ENCODE measurements at places on chromosomes 6 and 20.

GRCh38 chr6:70396163-70396562 lies 17.1 kb upstream of the FAM135A start:
- no peak for DNase-seq

DNA sequence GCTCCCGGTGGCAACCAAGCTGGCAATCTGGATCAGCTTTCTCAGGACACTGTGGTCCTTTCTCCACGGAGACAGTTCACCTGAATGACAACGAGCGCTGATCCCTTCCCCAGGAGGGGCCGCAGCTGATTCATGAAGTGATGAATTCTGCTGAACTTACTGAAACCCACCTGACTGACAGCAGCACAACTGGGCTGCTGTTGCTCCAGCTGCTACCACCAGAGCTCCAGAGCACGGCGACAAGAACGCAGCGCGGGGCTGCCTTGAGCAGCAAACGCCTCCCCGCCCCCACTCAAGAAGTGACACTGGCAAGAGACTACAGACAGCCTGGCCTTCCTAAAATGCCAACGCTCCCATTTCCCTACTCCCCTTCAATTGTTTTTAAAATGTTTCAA lies 10.0 kb downstream of the PXDC1 start:
- no peak for DNase-seq

DNA sequence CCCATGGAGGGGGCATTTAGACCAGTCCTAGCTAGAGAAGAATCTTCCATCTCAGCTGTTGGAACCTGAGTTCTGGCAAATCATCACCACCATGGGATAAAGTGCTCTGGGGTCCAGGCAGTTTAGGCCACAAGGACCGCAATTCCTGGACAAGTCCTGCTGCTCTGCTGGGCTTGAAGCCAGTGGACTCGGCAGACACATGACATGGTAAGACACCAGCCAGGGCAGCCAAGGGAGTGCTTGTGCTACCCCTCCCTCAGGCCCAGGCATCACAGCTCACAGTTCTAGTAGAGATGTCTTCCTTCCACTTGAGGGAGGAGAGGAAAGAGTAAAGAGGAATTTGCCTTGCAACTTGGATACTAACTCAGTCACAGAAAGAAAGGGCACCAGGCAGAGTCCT lies 246.0 kb downstream of the EYA4 start:
- no peak for DNase-seq

- DNase-seq: peak; percentile 43
Measured at GRCh38 chr20:50588034-50588736, 78.0 kb downstream of the PTPN1 start.

GRCh38 chr6:143743301-143744166 lies 65.8 kb downstream of the PHACTR2 start:
- DNase-seq: no peak

- no peak for DNase-seq
Measured at GRCh38 chr6:138518054-138518453, 18.8 kb upstream of the NHSL1 start.

GRCh38 chr6:156359912-156360311 lies 417.3 kb upstream of the ARID1B start:
- no peak for DNase-seq

DNA sequence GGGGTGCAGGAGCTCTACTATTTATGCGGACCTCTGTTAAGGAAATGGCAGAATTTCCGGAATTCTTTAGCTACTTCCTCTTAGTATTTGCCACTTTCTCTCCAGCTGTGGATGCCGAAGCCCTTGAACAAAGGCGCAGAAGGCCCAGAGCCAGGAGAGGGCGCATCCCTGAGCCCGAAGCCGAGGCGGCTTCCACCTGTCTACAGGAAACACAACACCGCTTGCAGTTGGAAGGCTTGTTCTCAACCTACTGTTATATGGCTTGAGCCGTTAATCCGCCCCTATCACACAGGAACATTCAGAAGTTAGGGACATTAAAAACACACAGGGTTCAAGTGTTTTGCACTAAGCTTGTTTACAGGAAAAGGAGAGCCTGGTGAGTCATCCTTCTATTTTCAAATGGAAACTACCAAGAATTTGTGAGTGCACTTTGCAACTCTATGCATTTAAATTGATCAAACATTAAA lies 417.1 kb downstream of the BCKDHB start:
- DNase-seq: no peak

GRCh38 chr6:86087954-86088353 lies 445.3 kb upstream of the SYNCRIP start:
- no peak for DNase-seq

- DNase-seq: peak; percentile 98
Measured at GRCh38 chr6:134908906-134909516, 40.9 kb downstream of the ALDH8A1 start.

- DNase-seq: no peak
Measured at GRCh38 chr6:162404951-162405350, 322.6 kb downstream of the PRKN start.

DNA sequence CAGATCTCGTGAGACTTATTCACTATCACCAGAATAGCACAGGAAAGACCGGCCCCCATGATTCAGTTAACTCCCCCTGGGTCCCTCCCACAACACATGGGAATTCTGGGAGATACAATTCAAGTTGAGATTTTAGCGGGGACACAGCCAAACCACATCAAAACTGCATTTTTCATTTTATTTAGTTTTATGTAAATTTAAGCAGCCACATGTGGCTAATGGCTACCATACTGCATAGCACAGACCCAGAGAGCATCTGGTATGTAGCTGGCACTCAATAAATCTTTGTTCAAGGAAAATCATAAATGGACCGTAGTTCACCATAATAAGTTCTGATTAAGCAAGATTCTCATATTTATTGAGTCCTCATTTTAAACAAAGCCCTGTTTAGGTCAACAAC lies 15.3 kb downstream of the GFOD1 start:
- DNase-seq: no peak

DNA sequence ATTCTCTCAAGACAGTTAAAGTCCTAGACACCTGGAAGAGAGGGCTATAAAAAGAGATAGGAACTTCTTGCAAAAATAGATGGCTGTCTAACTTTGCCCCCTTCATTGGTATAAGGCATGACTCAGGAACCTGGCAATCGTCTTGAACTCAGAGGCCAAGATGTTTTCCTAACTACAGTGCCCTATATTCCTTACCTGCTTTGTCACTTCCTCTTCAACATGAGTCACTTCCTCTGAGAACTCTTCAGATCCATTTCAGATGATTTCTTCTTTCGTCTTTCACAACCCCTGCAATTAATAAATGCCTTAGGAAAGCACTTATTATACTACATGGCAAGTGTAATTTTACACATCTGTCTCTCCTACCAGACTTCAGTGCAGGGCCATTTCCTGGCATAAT lies 83.5 kb downstream of the HAO1 start:
- no peak for DNase-seq

DNA sequence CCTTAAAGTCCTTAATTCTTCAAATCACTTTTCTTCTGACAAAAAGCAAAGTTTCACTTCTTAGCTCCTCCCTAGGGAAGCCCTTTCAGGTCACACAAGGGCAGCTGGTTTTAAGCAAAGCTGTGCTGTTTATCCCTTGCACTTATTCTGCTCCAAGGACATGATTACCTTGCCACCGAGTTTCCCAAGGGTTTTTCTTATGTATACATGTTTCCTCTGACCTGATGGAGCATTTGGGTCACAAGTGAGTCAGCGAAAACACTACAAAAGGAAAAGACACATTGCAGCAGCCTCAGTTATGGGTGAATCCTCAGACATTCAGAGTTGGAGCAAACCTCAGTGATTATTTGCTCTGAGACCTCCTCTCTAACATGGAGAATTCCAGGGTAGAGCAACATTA lies 26.6 kb upstream of the ILRUN start:
- peak; percentile 47 for DNase-seq

DNA sequence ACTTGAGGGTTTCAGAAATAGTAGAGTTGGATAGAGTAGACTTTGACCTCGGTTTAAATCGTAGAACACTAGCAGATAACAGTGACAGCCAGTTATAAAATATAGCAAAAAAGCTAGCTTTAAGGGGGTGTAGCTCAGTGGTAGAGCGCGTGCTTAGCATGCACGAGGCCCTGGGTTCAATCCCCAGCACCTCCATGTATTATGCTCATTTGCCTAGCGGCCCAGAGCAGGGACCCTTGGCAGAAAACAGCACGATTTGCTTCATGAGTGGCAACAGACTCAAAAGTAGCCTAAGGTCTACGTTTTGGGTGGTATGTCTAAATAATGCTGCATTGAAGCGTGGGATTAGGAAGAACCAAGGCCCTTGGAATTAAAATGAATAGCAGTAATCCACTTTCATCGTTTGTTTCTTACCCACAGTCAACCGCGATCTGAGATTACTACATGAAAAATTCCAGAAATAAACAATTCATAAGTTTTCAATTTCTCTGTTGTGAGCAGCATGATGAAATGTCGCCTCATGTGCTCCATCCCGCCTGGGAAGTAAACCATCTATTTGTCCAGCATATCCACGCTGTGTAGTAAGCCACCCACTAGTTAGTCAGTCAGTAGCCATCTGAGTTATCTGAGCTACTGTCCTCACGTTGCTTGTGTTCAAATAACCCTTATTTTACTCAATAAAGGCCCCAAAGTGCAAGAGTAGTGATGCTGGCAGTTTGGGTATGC lies 184.9 kb downstream of the GPX5 start:
- DNase-seq: peak; percentile 73

DNA sequence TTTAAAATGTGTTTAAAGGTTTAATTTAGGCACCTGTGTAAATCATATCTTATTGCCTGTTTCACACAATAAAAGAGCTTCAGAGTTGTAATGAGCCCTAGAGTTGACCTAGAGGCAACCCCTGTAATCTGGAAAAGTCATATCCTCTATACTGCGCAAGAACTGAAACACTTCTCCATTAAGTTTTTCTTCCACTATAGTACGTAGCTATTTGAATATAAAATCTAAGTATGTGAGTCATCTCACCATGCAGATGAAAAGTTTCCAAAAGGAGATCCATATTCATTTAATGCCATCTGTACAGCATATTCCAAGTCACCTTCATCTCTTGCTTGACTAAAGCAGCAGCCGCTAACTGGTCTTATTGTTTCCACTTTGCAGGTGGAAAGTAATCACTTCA lies 26.0 kb upstream of the TAAR1 start:
- DNase-seq: no peak

DNA sequence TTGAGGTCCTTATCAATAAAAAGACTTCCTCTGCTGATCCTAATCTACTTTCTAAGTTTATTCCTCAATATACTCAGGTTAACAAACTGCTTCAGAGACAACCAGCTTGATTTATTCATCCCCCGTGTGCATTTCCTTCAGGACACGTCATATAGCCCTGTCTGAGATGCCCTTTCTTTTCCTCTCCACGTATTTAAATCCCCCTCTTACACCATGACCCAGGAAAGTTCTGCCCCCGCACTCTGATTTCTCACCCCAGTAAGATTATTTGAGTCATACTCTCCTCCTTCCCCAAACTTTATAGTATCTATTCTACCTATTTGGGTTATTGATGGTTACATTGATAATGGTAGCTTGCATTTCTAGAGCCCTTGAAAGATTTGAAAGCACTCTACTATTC lies 9.8 kb upstream of the CGA start:
- DNase-seq: no peak

GRCh38 chr20:59006167-59006863 lies 739 bp downstream of the CTSZ start:
- no peak for DNase-seq

DNA sequence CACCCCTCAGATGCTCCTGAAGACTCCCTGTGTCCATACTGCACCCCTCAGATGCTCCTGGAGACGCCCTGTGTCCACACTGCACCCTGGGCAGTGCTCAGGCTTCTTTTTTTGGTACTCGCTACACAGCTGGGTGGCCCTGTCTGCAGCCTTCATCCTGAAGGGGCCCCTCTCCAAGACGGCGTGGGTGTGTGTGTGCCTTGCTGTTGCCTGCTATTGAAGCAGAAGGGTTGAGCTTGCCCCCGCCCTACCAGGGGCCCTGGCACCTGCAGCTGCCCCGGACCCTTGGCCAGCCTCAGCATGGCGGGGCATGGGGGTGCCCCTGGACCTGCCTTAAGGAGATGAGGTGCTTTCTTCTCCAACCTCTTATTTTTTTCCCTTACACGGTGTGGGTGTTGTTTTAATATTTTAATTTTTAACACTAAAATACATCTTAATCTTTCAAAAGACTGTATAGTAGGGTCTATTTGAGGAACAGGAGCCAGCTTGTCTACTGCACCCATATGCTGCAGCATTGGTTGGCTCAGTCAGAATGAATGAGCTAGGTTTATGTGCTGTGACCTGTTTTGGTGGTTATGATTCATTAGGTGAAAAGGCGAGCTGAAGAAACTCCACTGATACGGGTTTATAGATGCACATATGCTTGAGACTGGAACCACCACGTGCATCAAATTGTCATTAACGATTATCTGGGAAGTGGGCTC lies 135.9 kb downstream of the AGPAT4 start:
- no peak for DNase-seq

DNA sequence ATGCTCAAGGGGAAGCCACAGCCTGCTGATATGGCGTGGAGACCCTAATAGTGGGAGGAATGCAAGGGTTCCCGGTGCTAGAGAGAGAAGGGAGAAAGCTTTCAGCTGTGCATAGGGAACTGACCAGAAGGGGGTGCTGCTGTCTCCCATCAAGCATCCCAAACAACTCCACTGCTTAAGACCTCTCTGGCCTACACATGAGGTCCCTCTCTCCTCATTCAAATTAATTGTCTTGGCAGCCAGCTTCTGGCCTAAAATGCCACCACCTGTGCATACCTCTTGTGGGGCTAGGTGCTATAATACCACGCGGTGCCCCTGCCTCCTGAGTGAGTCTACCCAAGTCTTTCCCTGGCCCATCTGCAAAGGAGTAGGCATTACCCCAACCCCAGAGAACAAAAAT lies 14.5 kb downstream of the ADISSP start:
- DNase-seq: peak; percentile 38

DNA sequence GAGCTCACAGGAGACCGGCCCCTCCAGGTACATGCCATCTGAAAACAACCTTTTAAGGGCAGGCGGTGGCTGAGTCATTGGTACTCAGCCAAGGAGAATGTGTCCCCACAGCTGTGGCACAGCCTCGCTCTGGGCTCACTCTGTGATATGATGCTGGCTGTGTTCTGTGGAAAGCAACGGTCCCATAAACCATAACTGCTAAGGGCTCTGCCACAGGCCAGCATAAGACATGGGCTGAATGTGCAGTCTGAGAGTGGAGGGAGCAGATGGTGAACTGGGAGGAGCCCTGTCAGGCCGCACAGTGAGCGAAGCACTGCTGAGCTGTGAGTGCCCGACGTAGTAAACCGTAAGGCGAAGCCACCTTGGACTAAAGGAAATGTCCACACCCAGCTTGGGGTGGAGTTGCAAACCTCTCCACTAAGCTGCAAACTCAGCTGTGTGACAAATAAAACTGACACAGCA lies 375.8 kb downstream of the THBS2 start:
- DNase-seq: peak; percentile 10

DNA sequence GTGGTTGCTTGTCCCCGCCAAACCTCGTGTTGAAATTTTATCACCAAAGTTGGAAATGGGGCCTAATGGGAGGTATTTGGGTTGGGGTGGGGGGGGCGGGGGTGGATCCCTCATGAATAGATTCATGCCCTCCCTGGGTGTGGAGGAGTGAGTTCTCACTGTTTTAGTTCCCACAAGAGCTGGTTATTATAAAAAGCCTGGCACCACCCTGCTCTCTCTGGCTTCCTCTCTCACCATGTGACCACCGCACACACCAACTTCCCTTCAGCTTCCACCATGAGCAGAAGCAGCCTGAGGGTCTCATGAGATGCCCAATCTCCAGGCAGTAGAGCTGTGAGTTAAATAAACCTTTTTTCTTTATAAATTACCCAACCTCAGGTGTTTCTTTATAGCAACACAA lies 111.3 kb downstream of the PRDM1 start:
- DNase-seq: no peak

Measured in Caki2 (cell line).